ENCODE measurements at places on chromosomes 1 and 21.

DNA sequence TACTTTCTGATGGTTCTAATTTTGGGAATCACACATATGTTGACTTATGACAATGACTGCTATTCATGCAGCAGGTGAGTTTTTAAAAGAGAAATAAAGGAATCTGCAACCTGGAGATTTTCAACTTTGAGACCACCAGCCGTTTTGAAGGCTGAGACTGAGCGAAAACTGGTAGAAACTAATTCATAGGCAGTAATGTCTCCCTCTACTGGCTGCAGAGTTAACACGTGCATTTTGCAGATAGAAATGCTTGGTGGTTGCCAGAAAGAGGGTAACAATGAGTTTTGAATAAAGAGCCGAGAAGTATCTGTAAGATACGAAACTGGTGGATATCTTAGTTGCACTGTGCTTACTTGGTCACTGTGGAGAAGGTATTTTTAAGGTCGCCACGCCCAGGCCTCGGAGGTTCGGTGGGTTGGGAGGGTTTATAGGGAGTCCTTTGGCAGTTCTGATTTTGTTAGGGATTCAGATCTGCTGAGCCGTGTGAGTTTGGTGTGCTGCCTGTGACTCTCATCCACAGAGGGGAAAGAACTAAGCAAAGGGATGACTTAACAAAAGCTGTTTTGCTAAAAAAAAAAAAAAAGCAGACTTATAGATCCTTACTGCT lies 83.0 kb downstream of the RYR2 start:
- peak; percentile 32 for DNase-seq
- no peak overlapping the region for H3K4me3 ChIP-seq
- no peak overlapping the region for H3K27ac ChIP-seq
- no peaks in the 10 kb centered on the region for H3K27me3 ChIP-seq
- no peaks in the 10 kb centered on the region for H3K4me1 ChIP-seq
- H3K36me3 ChIP-seq, result no peaks in the 10 kb centered on the region

DNA sequence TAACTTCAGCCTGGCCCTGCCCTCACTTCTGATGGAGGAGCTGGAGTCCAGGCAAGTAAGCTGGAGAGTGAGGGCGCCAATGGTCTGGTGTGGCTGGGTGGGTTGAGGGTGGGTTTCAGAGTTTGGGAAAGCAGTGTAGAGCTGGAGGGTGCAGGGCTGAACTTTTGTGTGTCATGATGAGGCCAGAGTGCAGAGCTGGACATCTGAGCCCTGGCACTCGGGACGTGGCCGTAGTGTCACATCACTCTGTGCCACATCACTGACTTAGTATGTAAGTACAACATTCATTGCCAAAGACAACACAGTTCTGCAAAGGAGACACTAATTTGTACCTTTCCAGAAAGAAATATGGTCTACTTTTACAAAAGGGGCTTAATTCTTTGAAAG lies 15.8 kb downstream of the SPATA46 start:
- no peak for DNase-seq
- H3K4me3 ChIP-seq, result no peak overlapping the region
- no peaks in the 10 kb centered on the region for H3K27me3 ChIP-seq
- H3K27ac ChIP-seq, result no peak overlapping the region

- no peaks in the 10 kb centered on the region for H3K27me3 ChIP-seq
- no peak overlapping the region for H3K4me3 ChIP-seq
- DNase-seq, result no peak
- no peak overlapping the region for H3K27ac ChIP-seq
- no peaks in the 10 kb centered on the region for H3K36me3 ChIP-seq
These were observed 237.3 kb upstream of the PROX1 start for GRCh38 chr1:213750231-213751063.

DNA sequence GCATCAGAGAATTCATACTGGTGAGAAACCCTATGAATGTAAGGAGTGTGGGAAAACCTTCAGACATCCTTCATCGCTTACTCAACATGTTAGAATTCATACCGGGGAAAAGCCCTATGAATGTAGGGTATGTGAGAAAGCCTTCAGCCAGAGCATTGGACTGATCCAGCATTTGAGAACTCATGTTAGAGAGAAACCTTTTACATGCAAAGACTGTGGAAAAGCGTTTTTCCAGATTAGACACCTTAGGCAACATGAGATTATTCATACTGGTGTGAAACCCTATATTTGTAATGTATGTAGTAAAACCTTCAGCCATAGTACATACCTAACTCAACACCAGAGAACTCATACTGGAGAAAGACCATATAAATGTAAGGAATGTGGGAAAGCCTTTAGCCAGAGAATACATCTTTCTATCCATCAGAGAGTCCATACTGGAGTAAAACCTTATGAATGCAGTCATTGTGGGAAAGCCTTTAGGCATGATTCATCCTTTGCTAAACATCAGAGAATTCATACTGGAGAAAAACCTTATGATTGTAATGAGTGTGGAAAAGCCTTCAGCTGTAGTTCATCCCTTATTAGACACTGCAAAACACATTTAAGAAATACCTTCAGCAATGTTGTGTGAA lies 12.8 kb downstream of the ZFP69B start:
- H3K4me1 ChIP-seq, result no peaks in the 10 kb centered on the region
- H3K27ac ChIP-seq, result no peak overlapping the region
- no peak for DNase-seq
- H3K36me3 ChIP-seq, result peaks cover 5% of the 10 kb centered on the region

GRCh38 chr1:108511764-108512163 lies 48.1 kb upstream of the EEIG2 start:
- H3K4me3 ChIP-seq, result no peak overlapping the region
- no peak for DNase-seq
- no peak overlapping the region for H3K27ac ChIP-seq
- H3K36me3 ChIP-seq, result no peaks in the 10 kb centered on the region
- no peaks in the 10 kb centered on the region for H3K4me1 ChIP-seq

DNA sequence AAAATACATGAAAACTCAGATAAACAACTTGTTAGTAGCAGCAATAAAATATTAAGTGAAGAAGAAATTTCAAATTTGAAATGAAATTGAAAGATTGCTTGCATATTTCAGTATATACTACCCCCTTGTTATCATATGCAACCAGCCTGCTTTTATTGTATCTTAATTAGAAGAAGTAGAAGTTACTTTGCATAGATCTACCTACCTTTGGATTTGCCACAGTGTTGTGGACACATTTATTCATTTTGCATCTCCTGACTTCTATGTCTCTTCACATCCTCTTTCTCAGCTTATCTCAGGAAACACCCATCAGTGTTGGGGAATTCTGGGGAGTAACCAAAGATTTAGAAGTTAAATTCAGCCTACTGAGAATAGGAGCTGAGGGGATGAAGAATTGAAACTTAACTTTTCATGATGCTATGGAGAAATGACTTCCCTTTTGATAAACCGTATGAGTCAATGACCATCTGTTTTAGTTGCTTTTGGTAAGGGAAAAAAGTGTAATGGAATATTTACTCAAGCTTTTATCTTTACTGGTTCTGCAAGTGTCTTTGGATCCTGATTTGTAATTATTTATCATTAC lies 96.9 kb downstream of the RGL1 start:
- H3K27ac ChIP-seq, result no peak overlapping the region
- H3K4me3 ChIP-seq, result no peak overlapping the region
- no peaks in the 10 kb centered on the region for H3K36me3 ChIP-seq
- H3K27me3 ChIP-seq, result no peaks in the 10 kb centered on the region

GRCh38 chr1:78649628-78650027 lies at the start of gene IFI44:
IFI44 (plus strand) TSS chr1:78649831; CDS start chr1:78650196, 365 bp downstream.
- no peak within 1 kb of the TSS for H3K4me3 ChIP-seq
- no peaks in the 10 kb centered on the region for H3K36me3 ChIP-seq
- no peaks in the 10 kb centered on the region for H3K4me1 ChIP-seq
- peak; percentile 67 for DNase-seq
- no peaks in the 10 kb centered on the region for H3K27me3 ChIP-seq

DNA sequence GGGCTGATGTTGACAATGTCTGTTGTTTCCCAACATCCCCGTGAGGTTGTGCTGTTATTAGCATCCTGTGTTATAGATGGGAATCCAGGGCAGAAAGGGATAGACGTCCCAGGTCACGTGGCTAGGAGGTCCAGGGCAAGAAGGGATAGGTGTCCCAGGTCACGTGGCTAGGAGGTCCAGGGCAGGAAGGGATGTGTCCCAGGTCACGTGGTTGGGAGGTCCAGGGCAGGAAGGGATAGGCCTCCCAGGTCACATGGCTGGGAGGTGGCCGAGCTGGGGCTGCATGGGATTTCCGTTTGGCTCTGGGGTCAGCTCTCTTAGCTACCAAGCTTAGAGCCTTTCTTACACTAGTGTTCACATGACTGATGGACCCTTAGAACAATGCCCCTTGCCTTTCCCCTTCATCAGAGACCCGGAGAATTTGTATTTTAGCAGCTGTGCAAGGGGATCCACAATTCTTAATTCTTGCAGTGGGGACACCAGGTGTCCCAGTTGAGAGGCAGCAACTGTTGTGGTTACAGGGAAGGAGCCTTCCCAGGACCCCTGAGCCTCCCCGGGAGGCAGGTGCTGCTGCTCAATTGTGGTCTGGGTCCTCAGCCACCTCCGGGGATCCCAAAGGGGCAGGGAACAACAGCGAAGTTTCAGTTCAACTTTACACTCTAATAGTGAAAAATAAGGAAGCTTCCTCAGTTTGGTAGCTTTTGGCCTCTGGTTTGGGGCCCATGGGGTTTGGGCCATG lies 69.2 kb downstream of the UMODL1 start:
- no peak for DNase-seq
- H3K4me1 ChIP-seq, result no peaks in the 10 kb centered on the region
- no peak overlapping the region for H3K4me3 ChIP-seq

Measured in hepatocyte (in vitro differentiated cells).